ENCODE measurements at places on chromosomes 2 and 18.

DNA sequence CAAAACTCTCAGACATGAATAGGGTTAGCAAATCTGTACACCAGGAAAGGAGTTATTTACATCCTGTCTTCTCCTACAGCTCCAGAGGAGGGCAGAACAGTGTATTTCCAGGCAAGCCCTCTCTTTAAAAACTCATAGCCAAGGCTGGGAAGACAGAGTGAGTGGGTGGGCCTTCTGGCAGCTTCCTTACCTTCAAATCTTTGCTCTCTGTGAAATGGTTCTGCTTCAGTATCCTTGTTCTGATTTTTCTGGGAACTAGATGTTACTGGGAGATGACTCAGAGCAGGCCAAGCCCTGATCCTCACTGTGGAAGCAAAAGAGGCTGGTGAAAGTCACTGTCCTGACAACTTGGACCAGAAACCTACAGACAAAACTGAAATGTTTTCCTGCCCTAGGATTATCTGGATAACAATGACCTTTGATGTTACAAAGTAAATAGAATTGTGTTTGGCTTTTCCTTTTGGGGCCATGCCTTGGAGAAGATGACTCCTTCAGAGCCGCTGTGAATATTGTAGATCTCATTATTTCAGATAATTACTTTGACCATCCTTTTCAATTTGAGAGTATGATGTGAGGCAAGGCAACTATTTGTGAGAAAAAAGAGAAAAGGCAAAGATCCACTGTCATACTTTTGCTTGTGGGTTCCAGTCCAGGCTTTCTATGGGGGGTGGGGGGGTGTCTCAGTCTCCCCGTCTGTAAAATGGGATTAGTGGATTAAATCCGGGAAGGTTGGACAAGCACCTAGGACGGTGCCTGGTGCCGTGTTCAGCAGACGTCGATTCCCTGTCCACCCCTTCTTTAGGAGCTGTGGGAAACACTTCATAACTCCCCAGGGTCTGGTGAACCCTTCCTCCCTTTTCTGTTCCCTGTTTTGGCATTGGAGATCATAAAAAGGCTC lies 644 bp upstream of the QPCT start:
- no peak for DNase-seq

- DNase-seq, result no peak
Observed at GRCh38 chr2:146623771-146624170, 1221.1 kb upstream of the ACVR2A start.

DNA sequence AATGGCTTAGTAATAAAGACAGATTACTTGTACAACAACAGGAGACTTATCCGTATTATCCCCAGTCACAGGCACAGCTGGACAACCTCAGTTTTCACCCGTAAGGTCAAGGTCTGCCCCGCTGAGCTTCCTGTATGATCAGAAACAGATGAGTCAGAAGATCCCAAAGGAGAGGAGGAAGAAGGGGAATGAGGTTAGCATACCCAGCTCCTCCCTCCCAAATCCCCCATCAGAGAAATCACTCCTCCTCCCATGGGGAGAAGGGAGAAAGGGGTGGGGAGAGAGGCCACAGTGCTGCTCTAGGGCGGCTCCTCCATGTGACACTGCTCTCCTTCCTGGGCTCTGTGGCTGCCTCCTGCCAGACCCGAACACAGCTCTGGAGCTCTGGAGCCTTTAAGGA lies 53.8 kb upstream of the SPTBN1 start:
- no peak for DNase-seq

- no peak for DNase-seq
Observed at GRCh38 chr2:107064750-107065149, 178.8 kb upstream of the ST6GAL2 start.

DNA sequence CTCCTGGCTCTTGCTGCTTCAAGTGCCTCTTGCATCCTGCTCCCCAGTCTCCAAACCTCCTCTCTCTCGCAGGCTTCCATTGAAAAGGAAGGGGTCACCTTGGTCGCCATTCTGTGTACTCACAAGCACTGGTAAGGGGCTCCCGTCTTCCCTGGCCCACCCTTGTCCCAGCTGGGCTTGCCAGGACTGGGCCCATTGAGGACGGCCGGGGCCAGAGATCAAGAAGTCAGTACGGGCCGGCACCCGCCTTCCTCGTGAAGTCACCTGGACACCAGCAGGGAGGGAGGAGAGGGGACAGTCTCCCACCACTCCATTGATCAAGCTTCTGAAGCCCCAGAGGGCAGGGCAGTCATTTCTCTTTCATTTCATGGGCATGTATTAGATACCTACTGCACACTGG lies 16.0 kb upstream of the CATIP start:
- no peak for DNase-seq

- no peak for DNase-seq
Observed at GRCh38 chr2:42359304-42359964, 1.6 kb downstream of the COX7A2L start.

- DNase-seq, result no peak
Observed at GRCh38 chr2:71477231-71477691, 23.9 kb downstream of the DYSF start.

DNA sequence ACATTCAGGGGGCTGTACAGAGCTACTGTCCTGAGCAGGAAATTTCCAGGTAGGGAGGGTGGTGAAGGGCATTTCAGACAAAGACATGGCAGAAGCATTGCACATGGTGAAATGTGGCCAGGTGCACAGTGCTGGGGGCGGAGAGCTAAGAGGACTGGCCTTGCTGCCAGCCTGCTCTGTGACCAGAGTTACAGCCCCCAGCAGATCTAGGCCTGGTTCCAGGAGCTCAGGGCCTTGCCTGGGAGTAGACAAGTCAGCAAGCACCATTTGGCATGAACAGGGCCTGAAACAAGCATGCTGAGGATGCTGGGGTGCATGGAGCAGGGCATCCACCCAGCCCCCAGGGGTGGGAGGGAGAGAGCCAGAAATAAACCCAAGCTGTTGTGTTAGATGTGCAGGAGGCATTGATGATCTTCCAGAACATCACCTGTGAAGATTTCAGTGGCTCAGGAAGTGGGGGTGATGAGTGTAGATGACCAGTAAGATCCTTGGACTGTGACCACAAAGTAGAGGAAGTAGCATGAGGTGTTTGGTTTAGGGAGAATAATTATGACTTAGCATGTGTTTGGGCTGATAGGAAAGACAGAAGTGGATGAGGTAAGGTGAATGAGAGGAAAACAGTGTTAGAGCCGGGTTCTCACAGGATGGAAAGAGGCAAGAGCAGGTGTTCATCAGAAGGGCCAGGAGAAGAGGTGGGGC lies 61.1 kb downstream of the COA5 start:
- DNase-seq, result no peak

- no peak for DNase-seq
Observed at GRCh38 chr2:85371045-85371444, 16.5 kb downstream of the ELMOD3 start.

GRCh38 chr2:66984864-66985263 lies 412.3 kb upstream of the ETAA1 start:
- no peak for DNase-seq

DNA sequence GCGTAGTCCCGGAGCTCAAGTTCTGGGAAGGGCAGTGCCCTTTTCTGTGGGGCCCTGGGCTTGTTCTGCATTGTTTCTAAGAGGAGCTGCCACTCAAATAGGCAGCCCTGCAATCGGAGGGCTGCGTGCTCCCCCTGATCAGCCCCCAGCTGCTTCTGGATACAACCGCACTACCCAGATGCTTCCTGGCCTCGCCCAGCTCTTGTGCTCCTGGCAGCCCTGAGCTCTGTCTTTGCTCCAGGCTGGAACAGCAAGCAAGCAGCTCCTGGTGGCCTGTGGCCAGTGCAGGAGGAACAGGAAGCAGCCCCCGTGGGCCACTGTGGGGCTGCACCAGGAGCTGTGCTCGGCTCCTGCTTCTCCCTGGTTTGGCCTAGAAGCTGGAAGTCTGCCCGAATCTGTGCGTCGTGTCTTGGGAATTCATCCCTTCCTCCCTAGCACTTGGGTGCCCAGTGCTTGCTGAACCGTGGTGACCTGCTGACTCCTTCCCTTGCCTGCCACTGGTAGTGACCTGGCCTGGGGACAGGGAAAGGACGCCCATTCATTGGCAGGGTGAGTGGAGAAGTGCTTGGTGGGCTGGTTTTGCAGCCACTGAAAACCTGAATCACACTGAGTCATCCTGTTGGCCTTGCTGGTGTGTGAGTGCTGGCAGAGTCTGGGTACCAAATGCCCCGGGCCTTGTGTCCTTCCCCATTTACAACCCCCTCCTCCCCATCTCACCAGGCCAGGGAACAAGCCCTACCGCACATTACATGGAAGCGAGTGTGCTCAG lies 27.3 kb upstream of the NTSR2 start:
- no peak for DNase-seq

DNA sequence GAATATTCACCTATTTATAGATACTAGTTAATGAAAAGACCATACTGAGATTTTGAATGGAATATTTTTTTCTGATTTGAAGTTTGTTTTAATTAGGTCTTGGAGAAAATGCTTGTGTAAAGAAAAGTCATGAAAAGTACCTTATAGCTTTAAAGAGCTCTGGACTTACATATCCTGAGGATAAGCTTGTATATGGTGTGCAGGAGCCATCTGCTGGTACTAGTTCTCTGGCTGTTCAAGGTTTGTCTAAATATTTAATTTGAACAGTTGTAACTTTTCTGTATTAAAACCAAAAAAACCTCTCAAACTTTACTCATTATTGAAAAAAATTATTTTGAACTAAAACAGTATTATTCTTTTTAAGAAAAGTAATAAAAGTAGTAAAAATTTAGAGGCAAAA lies 50.1 kb downstream of the UBR3 start:
- no peak for DNase-seq

- DNase-seq, result no peak
Observed at GRCh38 chr2:82320296-82320695, 2015.7 kb upstream of the LRRTM1 start.

- DNase-seq, result no peak
Observed at GRCh38 chr2:100786297-100786658, 33.7 kb upstream of the NPAS2 start.

DNA sequence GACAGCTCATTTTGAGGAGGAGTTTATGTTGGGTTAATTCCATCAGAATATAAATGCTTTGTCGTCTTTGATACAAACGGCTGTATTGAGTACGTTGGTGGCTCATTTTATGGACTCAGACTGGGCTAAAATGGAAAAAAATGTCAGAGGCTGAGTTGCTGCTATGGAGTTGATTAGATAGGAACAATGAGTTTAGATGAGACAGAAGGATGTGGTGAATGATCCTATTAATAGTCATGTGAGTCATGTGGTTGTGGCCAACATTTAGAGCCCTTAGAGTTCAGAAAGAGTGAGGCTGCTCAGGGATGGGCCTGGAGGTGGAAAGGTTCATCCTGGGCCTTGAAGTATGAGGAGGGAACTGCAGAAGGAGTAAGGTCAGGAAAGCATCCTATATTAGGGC lies 434.2 kb downstream of the MEIS1 start:
- DNase-seq, result no peak

DNA sequence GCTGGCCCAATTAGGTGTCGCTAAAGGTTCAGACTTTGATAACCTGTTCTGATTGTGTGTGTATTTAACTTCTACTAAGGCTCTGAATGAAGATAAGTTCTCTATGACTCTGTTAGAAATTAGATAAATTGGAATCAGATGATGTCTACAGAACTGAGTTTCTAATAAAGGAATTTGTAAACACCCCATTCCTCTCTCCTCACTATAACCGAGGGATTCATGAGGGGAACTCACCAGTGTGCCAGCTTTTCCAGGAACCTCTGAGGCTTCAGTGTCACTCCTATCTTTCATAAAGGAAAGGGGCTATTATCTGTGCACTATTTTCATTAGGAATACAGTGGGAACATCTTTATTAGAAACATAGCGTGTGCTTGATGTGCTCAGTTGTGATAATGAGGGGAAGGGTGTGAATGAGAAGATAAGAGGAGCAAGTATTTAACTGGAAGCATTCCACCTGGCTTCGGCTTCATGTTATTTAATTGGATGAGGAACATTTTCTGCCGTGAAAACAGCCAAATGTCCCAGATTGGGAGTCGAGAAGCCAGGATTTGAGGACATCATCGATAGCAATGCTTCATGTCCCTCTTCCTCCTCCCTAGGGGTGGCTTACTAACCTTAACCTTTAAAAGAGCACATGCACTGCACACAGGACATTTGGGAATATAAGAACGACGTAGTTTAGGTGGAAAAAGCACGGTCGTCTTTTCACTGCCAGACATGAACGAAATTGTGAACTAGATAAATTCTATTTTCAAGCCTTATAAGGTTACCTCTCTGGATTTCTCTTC lies 84.8 kb upstream of the TCF4 start:
- no peak for DNase-seq

DNA sequence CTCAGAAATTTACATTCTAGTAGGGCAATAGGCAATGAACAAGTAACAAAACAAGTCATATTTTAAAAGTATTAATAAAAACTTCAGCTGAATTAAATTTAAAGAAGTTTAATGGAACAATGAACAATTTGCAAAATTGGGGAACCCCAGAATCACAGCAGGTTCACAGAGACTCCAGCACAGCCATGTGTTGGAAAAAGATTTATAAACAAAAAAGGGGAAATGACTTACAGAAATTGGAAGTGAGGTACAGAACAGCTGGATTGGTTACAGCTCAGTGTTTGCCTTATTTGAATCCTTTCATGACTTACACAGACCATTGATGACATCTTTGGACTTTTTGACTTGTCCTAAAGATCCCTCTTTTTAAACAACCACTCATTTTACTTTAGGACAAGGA lies 179.9 kb upstream of the SCN7A start:
- no peak for DNase-seq

DNA sequence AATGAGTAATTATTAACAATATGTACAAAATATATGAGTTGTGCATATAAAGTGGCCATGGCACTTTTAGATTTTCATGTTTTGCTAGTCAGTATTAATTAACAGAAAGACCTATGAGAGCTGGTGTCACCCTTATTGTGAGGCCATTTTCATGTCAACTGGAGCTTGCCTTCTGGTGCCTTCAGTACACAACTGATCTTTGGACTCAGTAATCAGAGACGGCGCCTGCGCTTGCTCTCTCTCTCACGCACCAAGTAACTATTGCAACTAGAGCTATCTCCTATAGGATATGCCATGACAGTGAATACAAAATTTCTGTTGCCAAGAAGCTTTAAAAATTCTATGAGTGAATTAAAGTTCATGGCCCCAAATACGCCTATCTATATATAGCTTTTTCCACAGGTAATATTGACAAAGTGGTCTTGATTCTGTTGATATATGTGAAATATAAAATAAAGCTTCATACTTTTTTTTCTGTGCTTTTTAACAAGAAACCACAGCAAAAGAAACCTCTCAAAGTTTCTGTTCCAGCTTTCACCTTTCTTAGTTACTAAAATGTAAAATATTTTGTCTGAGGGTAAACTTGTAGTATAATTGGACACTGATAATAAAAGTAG lies 2.9 kb downstream of the SERTAD2 start:
- DNase-seq, result no peak

Data from type B pancreatic cell (in vitro differentiated cells).